Cardiac muscle cell (in vitro differentiated cells and primary cell): ENCODE measurements at places on chromosomes 6 and 20. TPM values are rescaled to one million over a fixed set of nuclear protein-coding genes. Genes with fewer than 3 reads are reported as not detected.

DNA sequence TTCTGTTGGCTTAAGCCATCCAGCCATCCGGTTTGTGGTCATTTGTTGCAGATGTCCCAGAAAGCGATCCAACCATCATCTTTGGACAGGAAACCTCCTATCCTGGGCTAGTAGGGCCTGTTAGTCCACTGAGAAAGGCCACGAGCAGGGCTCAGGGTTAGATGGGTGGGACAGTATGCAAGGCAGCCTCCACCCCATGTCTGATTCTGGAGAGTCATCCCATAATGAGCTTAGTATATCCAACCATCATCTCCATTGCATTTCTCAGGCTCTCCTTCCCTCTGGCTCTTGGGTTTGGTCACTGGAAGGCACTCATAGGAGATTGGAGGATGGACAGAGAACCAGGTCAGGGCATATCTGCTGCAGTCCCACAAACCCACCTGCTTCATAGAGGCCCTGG, 117.8 kb downstream of the LRFN2 start:
- no peak for DNase-seq

- DNase-seq: no peak
Measured at GRCh38 chr20:45402946-45403345, 5.1 kb upstream of the DBNDD2 start.

GRCh38 chr6:149033454-149033853, 284.1 kb upstream of the TAB2 start:
- DNase-seq: no peak

DNA sequence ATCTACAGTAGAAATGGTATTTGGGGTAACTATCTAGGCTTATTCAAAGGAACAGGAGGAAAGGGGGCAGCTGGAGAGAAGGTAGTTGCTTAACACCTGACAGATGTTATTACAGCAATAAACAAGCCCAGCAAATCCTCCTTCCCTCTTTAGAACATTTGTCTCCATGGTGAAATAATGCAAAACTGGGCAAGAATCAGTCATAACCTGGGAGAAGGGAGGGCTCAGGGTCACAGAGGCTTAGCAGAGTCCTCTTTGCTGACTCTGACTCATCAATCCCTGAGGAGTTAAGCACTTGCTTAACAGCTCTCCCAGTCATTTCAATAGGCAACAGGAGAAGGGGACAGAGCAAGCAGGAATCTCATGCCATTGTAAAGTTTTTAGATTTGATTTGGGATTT, 230.3 kb downstream of the IBTK start:
- DNase-seq: peak; percentile 11

DNA sequence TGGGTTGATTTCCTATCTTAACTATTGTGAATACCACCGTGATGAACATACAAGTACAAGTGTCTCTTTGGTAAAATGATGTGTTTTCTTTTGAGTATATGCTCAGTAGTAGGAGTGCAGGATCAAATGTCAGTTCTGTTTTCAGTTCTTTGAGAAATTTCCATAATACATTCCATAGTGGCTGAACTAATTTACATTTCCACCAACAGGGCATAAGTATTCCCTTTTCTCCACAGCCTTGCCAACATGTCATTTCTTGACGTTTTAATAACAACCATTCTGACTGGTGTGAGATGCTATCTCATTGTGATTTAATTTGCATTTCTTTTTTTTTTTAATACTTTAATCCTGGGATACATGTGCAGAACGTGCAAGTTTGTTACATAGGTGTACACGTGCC, 268.8 kb downstream of the CENPW start:
- DNase-seq: no peak

GRCh38 chr6:156994215-156995076, 217.3 kb downstream of the ARID1B start:
- no peak for DNase-seq

DNA sequence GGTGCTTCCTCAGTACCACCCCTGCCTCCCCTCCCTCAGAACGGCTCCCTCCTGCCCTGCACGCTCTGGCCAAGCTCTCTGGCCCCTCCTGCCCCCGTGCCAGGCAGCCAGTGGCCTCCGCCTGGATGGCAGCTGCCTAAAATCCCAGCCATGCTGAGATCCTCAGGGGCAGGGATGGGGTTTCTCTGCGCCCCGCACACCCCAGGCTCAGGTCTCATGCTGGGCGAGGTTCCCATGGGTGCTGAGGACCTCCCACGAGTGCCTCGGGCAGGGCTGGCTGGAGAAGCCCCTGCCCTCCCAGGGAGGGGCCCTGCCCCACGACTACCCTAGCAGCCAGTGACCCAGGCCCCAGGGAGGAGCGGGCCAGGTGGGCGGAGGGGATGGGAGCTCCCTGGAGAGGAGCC, 2.7 kb downstream of the PTK6 start:
- no peak for DNase-seq

GRCh38 chr20:38658879-38659596, 57.4 kb downstream of the ARHGAP40 start:
- DNase-seq: peak; percentile 32

GRCh38 chr6:138977242-138977641, 10.8 kb downstream of the REPS1 start:
- DNase-seq: no peak

DNA sequence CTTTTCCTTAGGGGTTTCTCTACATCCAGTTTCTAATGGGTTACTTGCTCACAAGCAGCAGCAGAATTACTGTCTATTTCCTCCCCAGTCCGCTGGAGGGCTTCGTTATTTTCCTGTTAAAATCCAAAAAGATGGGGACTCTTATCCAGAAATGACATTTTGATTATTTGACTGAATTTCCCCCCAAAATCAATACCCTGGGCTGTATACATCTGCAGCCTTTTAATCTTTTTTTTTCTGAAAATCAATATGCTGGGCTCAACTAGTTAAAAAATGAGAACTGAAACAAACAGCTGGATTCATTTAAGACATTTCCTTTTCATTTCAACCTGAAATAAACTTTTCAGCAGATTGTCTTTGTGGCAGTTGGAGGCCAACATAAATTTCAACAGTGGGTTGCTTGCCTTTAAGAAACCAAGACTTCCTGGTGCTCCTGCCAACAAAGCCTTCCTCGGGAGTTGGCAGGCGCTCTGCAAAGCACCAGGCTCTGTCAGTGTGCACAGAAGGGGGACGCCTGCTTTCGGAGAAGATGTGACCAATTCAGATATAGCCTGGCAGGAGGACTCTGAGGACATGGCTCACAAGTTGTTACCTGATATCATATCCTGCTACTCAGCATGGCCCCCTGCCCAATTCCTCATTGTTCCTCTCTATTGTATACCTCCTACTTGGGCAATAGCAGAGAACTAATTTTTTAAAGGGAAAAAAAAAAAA, 204.7 kb upstream of the ARG1 start:
- peak; percentile 74 for DNase-seq

- DNase-seq: no peak
Measured at GRCh38 chr6:134784336-134784735, 165.6 kb downstream of the ALDH8A1 start.

DNA sequence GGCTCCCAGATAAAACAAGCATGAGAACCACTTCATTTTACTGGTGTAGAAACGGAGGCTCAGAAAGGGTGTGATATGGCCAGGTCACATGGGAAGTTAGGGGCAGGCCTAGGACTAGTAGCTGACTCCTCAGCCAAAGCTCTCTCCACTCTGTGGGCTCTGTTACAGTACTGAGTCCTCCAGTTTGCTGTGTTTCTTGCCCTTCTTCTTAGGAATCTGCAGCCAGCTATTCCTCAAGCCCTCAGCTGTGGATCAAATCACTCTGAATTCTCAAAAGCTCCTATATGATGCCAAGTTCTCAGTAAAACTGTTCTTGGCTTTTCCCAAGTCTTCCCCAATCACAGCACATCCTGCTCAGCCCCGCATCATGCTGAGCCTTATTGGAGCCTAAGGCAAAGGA, 42.5 kb upstream of the ADGRF1 start:
- peak; percentile 35 for DNase-seq

- no peak for DNase-seq
Measured at GRCh38 chr20:59473742-59474141, 130.6 kb upstream of the PHACTR3 start.

DNA sequence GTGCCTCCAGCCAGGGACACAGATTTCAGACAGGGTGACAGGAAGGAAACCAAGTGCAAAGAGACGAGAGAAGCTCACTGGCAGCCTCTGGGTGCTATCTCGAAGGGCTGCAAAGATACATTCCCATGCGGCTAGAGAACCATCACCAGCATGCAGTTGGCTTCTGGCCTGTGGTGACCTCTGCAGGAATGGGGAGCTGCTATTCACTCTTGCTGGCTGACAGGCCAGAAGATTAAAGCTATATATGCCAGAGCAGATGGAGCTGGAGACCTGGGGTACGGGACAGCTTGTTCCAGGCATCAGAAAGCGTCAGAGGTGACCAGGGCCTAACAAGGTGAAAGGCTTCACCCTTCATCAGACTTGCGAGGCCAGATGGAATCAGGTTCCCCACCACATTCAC, 20.0 kb downstream of the MAP1LC3A start:
- DNase-seq: peak; percentile 36

GRCh38 chr6:170554796-170555137, 598 bp downstream of the TBP start:
- DNase-seq: no peak

DNA sequence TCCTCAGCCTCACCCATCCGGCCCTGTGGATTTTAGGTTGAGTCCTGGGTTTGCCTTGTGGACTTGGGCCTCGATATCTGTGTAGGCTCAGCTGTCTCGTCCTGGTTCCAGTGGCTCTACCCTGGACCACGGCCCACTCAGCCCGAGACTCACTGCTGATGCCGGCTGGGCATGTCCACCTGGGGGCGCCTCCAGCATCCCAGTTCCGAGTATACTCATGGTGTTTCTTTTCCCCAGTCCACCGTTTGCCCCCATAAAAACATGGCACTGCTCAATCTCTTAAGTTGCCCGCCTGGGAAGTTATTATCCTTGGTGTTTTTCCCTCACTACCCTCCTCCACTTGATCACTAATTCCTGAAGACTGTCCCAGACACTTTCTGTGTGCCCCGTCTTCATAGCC, 99.1 kb downstream of the ARID1B start:
- DNase-seq: no peak

DNA sequence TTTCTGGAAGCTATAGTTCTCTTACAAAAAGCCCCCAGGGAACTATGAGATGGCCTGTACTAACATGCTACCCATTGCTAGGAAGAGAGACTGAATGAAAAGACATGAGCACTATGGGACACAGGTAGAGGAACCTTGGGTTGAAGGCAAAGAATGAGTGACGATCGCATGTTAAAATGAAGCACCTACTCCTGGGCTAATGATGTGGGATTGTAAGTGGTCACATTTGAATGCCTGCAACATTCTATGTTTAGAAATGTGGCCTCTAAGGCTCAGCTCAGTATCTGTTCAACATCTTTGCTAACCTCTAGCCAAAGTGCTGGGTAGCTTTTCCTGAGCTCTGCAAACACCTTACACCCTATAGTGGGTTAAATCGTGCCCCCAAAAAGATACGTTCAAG, 5.2 kb upstream of the ZC3H12D start:
- no peak for DNase-seq

DNA sequence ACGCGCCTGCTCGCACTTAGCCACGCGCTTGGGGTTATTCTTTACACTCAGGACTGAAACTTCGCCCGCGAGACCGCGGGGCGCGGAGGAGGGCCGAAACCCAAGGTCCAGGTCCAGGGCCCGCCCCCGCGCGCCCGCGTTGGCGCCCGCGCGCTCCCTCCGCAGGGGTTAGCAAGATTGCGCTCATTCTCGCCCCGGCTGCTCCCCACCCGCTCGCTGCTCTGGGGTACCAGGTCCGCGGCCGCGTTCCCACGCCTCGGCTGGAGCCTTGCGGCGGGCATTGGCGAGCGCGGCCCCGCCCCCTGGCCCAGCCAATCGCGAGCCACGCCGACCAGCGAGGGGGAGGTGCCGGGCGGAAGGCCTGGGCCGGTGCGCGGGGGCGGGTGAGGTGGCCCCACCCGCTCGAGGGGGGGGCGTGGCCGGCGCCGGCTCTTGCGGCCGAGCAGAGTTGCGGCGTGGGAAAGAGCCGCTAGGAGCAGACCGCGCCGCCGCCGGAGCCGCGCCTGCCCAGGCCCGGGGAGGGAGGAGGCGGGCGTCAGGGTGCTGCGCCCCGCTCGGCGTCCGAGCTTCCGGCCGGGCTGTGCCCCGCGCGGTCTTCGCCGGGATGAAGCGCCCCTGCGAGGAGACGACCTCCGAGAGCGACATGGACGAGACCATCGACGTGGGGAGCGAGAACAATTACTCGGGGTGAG, at the start of gene HEY2:
Gene HEY2 (plus strand): TSS at position 460 of the 692 bp plus-strand sequence. CDS start 145 bp downstream, at position 605.
- peak; percentile 96 for DNase-seq

GRCh38 chr6:31900917-31901414, 920 bp downstream of the ZBTB12 start:
- peak; percentile 6 for DNase-seq

OVOL2 gene
- 0.24 and 0.25 TPM in 2 replicates for total RNA-seq

GFOD1 gene
- 16.2 and 27.4 TPM in 2 replicates for total RNA-seq

SMLR1 gene
- not detected in 2 replicates for total RNA-seq

MAP3K5 gene
- total RNA-seq: 1.4 and 3.0 TPM in 2 replicates

BPIFB2 gene
- total RNA-seq: not detected in 2 replicates

SYNGAP1 gene
- total RNA-seq: 14.9 and 20.2 TPM in 2 replicates

TENT5A gene
- total RNA-seq: 6.5 and 9.2 TPM in 2 replicates

NRSN1 gene
- not detected in 2 replicates for total RNA-seq

ZNF165 gene
- 0.95 and 1.6 TPM in 2 replicates for total RNA-seq

TAGAP gene
- total RNA-seq: not detected in 2 replicates

DBNDD2 gene
- total RNA-seq: 51.2 and 62.9 TPM in 2 replicates

ECT2L gene
- total RNA-seq: not detected in 2 replicates

TLDC2 gene
- total RNA-seq: 0.32 TPM in 1 of 2 replicates, not detected in the other

ITPA gene
- total RNA-seq: 33.8 and 56.5 TPM in 2 replicates
